ENCODE measurements at places on chromosomes 3 and 15.

GRCh38 chr3:136938334-136938733 is 19.4 kb upstream of the IL20RB start:
- no peak for DNase-seq

DNA sequence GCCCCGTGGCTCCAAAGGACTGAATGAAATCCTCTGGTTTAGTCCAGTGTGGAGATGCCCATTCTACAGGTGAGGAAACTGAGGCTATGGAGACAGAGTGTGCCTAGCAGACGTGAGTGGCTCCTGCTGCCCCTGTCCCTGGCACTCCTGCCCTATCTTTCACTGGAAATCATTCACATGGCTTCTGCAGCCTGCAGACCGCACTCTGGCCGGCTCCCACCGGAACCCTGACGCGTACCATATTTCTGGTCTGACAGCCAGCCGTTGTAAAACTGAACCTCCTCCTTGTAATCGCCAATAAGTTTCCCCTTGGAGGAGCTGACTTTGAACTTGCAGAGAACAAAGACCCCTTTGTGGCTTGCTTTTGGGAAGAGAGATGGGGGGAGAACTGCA is 136.5 kb downstream of the CHSY1 start:
- no peak for DNase-seq

GRCh38 chr3:37974121-37975083 is 16.2 kb upstream of the VILL start:
- DNase-seq: peak; percentile 64

GRCh38 chr3:123385001-123385401 is 63.9 kb downstream of the ADCY5 start:
- DNase-seq: no peak

DNA sequence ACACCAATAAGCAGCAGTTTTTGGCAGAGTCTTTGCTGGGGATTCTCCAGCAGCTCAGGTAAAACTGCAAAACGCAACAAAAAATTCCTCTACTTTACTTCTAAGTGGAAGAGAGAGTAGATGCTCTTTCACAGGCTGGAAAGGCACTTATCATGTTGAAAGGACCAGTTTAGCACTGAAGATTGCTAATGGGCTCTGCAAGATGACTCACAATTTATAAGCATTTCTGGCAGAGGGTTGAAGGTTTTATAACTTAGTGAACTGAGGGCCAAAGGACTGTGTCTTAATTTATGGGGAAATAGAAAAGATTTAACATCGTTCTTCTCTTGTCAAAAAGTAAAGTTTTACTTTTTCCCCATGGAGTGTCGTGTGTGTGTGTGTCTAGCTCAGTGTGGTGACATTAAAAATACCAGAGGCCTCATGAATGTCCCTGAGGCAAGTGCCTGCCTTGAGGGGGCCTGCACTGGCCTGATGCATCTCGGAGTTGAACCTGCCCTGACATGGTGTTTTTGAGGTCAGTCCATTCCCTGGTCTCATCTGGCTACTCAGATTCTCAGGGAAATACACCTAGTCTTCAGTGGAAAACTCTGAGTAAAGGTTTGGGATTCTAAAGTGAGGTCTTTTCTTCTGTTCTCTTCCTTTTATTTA is 1092.0 kb downstream of the NAALADL2 start:
- DNase-seq: no peak

DNA sequence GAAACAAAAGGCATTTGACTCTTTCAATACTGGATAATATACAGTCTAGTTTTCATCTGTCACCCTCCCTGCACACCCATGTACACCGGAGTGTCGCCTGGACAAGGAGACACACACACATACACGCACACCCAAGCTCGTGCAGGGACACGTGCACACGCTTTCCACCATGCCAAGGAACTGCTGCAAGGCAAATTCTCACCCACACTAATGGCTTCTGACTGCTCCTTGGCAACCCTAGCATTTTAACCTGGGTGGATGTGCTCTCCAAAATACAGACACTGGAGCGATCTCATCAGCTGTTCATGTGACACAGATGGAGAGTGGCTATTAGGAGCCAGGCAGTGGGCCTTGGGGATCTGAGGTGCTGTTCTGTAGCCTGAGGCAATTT is 61.6 kb downstream of the MEIS2 start:
- no peak for DNase-seq

- no peak for DNase-seq
Observed at GRCh38 chr3:128605091-128606046, 45.2 kb downstream of the RPN1 start.

DNA sequence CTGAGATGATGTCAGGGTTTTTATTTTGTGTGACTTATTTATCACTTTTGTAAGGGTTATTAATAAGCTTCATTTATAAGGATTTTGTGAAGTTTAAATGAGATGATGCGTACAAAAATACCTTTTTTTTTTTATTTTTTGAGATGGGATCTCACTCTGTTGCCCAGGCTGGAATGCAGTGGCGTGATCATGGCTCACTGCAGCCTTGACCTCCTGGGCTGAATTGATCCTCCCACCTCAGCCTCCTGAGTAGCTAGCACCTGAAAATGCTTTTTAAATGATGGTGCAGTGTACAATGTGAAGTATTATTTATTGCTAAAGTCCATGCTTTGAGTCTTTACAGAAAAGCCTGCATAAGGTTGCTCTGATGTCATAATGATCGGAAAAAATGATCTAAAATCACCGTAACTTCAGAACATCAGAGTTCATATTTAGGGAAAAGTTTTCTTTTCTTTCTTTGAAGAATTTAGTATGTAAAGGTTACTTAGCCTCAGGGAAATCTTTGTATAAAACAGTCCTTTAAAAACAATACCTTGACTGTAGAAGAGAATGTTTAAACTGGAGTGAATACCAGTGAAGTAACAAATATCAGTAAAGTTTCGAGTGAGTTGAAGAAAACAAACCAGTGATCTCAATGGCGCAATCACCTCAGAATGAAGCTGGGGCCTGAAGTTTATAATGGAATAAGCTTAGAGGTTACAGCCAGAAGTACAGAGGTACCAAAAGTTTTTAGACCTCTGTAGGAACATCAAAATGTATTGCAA is 29.7 kb downstream of the TCF12 start:
- DNase-seq: no peak

GRCh38 chr3:100873611-100874010 is 119.6 kb downstream of the ABI3BP start:
- no peak for DNase-seq

GRCh38 chr3:138962854-138963560 is 16.0 kb downstream of the FOXL2NB start:
- no peak for DNase-seq

- DNase-seq: no peak
Observed at GRCh38 chr3:169085827-169086226, 577.7 kb downstream of the MECOM start.

DNA sequence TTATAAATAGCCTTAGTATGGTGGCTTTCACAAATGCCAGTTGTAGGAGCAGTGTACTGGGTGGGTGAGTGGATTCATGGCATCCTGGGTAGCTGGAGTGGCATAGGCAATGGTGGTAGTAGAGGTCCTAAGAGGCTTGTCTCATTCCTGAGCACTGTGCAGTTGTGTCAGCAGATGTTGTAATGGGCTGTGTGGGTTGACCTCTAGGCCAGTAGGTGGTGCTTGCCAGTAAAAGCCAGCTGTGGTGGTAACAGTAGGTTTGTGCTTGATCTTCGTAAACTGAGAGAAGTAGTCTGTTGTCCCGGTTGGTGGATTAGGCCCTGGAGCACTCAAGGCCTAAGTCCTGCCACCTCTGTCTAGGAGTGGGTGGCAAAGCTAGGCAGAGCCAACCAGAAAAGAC is 149.7 kb upstream of the SUCLG2 start:
- DNase-seq: no peak

GRCh38 chr3:115644391-115644790 is 21.1 kb downstream of the GAP43 start:
- DNase-seq: no peak

DNA sequence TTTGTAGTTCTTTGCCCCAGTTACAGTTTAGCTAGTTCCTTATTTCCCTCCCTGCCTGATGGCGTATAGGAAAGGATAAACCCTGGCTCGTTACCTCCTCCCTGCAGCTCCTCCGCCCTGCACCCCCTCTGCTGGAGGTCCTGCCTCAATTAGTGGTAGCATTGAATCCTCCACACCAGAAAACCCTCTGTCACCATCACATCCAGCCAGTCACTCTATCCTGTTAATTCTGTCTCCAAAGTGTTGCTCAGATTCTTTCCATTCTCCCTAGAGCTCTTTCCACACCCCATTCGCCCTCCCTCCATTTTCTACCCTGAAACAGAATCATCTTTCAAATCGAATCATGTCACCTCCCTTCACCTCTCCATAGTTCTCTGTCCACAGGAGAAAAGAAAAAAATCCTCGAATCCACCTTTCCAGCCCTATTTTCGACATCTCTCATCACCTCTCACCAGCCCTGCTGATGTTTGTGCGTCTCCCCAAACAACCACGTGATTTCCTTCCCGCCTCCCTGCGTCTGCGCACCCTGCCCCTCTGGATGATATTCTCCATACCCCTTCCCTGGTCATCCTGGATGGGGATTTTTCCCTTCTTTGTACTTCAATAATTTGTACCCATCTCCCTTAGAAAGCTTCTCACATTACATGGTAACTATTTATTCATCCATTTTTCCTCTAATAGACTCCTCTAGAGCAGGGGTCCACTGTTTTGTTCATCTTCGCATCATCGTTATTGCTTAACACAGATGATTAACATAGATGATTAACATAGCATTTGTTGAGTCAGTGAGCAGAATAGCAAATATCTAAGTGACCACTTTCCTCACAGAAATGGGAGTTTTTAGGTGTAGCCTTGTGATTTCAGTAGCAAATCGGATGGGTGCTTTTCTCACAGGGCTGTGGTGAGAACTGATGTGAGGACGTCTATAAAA is 37.1 kb downstream of the MAP3K13 start:
- no peak for DNase-seq

GRCh38 chr3:30729936-30730335 is 123.5 kb downstream of the TGFBR2 start:
- no peak for DNase-seq

GRCh38 chr3:155958676-155959075 is 88.2 kb downstream of the GMPS start:
- no peak for DNase-seq

DNA sequence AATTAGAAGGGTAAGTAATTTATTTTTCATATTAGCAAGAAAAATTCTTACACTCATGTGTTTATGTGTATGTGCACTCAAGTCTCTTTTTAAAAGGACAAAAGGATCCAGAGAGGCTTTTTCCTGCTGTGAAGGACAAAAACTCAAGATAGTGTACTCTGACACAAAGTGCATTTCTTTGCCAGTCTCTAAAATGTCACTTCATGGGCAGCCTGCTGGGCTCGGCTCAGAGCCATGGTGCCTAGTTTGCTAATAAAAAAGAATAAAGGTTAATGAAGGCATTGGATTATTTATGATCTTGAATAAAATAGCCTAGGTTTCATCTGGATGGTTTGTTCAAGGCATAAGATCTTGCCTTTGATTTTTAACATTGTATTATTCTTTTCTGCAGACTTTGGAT is 989.0 kb downstream of the TBL1XR1 start:
- DNase-seq: no peak

- DNase-seq: no peak
Observed at GRCh38 chr3:111605018-111605417, 9.9 kb upstream of the ZBED2 start.

GRCh38 chr3:71784201-71784913 is 591 bp downstream of the PROK2 start:
- no peak for DNase-seq

- no peak for DNase-seq
Observed at GRCh38 chr3:14127516-14128161, 2.8 kb downstream of the TMEM43 start.

- no peak for DNase-seq
Observed at GRCh38 chr3:31918179-31919150, 62.6 kb downstream of the OSBPL10 start.

DNA sequence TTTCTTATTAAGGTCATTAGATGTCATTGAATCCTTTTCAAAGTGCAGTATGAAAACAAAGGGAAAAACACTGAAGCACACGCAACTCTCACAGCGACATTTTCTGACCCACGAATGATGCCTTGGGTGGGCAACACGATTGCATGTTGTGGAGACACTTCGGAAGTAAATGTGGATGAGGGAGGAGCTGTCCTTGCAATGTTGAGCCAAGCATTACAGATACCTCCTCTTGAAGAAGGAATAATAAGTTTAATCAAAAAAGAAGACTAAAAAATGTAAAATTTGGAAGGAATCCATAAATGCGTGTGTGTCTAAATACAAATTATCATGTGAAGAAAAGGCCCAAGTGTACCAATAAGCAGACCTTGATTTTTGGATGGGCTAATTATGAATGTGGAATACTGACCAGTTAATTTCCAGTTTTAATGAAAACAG is 16.9 kb downstream of the THBS1 start:
- DNase-seq: no peak

- DNase-seq: no peak
Observed at GRCh38 chr3:4224331-4224730, 78.8 kb upstream of the SETMAR start.

DNA sequence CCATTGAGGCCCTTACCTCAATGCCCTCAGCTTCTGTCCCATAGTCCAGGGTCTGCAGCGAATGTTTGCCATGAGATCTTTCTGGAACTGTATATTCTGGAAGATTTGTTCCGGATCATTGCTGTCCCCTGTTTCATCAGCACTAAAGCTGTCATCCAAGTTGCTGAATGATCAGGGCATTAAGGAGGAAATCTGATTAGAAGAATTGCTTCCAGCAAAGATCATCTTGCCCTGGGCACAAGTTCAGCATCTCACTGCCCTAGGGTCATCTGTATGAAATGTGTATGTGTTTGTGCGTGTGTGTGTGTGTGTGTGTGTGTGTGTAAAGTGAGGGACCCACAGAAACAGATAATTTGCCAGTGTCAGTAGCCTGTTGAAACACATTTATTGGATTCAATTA is 1.4 kb downstream of the TMC3 start:
- DNase-seq: no peak

GRCh38 chr3:122245513-122246174 is 62.2 kb downstream of the CASR start:
- no peak for DNase-seq

DNA sequence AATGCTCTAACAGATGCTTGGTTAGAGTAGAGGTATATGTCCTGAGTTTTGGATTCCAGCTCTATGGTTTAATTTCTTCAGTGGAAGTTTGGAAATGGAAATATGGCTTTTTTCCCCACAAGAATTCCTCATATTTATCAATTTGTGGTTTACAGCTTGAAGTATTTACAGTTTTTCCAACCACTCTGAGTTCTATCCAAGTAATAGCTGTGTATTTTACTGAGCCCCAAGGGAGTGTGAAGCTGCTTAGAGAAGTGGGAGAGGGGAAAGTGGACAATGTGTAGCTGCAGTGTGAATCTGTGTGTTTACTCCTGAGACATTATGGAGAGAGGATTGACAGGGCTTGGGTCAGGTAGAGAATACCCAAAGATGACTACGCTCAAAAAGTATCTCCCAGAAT is 54.5 kb downstream of the NEK11 start:
- DNase-seq: no peak
